ENCODE measurements at places on chromosomes 13 and 19.

DNA sequence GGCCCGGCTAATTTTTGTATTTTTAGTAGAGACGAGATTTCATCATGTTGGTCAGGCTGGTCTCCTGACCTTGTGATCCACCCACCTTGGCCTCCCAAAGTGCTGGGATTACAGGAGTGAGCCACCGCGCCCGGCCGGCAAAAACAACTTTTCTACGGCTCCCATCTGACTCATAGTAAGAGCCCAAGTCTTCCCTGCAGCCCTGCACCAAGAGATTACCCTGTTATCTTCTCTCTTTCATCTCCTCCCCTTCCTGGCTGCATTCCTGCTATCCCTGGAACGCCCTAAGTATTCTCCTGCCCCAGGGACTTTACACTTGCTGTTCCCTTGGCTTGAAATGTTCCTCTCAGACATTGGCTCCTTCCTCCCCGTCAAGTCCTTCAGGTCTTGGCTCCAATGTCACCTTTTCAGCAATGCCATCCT is 6.6 kb downstream of the AP2S1 start:
- DNase-seq: no peak

GRCh38 chr13:44617648-44618047 is 41.5 kb upstream of the TSC22D1 start:
- no peak for DNase-seq

DNA sequence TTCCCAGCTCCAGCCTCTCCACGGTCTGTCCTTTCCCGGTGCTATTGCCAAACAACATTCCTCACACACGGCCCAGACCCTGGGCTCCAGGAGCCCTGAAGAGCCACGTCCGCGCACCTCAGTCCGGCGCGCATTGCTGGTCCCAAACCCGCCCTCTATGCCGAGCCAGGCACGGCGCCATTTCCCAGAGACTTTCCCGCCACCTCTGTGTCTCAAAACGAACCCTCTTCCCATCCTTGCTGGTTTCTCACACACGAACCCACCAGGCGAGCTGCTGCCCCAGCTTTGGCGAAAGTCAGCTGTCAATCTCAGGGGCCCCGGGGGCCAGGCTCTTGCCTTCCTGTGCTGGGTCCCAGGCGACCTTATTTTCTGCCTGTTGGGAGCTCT is 28.0 kb upstream of the F7 start:
- no peak for DNase-seq

GRCh38 chr19:31613683-31614219 is 264.5 kb upstream of the TSHZ3 start:
- no peak for DNase-seq

GRCh38 chr13:27954406-27954851 is 14.7 kb downstream of the CDX2 start:
- no peak for DNase-seq

GRCh38 chr13:38530492-38530891 is 156.4 kb upstream of the FREM2 start:
- no peak for DNase-seq

- no peak for DNase-seq
Observed at GRCh38 chr13:41694545-41695301, 237.4 kb downstream of the RGCC start.

- DNase-seq: no peak
Observed at GRCh38 chr19:4715529-4716221, 8.0 kb downstream of the DPP9 start.

GRCh38 chr19:1263188-1263587 is 5.9 kb upstream of the CIRBP start:
- no peak for DNase-seq

DNA sequence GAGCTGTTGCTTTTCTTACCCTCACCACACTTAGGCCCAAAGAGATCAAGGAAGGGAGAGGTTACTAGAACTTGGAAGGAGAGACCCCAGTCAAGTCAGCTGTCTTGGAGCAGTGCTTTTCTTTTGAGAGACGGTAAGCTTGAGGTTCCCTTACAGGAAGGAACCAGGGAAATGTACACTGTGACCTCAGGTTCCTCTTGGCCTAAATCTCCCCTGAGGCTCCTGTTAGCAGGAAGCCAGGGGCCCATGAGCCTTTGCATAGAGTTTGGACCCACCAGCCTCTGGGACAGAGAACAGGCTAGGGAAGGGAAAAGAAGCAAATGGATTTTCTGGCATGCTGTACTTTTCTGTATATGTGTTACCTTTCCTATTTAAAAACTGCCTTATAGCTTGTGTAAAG is 5.9 kb upstream of the GPR18 start:
- no peak for DNase-seq

DNA sequence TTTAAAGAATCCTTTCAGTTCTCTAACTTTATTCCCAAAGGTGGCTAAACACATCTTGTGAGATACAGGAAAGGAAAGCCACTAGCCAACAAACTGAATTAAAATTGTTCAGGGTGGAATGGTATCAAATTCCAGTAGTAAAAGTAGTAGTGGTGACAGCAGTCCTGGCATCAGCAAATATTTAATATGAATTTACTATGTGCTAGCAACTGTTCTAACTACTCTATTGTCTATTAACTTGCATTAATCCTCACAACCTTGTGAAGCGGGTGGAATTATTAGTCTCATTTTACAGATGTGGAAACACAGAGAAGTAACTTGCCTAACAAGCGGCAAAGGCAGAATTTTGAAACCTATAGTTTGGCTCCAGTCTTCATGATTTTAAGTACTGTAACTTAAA is 130.1 kb downstream of the KLF12 start:
- DNase-seq: no peak

DNA sequence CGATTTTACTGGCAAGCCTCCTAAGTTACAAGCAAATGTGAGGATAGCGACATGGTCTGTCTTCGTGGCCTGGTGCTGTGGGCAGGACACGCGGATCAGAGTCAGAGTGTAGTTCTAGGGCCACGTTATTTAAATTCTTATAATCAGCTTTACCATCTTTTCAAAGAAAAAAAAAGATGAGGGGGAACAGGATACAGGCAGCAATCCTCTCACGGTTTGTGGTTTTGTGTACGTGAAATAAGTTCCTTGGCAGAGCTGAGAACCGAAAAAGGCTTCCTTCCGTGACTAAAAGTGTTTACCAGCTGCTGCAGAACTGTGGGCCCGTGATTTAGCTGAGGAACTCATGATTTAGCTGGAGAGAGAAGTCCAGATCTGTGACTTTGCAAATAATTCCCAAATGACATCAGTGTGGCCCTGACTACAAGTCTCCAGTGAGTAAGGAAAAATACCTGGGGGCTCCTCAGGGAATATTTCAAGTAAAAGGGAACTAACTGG is 27.2 kb downstream of the RCBTB2 start:
- DNase-seq: peak; percentile 53

- DNase-seq: no peak
Observed at GRCh38 chr13:43153436-43154090, 130.2 kb downstream of the DNAJC15 start.

- no peak for DNase-seq
Observed at GRCh38 chr13:73036566-73036965, 22.2 kb upstream of the KLF5 start.

GRCh38 chr19:43741075-43741825 is 13.5 kb downstream of the SMG9 start:
- no peak for DNase-seq

GRCh38 chr13:47120282-47120681 is 223.4 kb upstream of the HTR2A start:
- no peak for DNase-seq

DNA sequence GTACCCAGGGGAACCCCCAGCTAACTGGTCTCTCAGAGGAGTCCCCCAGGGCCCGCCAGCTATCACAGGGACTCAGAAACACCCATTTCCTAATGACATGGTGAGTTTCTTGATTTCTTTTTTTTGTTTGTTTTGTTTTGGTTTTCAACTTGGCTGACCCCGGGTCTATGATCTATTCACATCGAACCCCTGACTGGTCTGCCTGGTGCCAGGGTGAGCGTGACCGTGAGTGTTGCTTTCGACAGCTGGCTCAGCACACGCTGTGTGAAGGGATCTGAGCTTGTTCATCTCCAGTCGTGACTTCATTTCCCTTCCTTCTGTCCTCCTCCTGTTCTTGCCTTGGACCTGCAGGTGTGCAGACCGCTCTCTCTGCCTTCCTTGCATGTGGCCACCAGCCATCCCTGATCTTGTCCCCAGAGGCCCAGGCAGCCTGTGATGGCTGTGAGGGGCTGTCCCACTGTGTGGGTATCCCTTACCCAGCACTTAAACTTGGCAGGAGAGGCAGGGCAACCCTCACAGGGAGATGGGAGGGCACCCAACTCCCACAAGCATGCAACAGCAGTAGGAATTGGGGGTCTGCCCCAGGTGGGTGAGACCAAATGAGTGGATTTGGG is 26.2 kb downstream of the TMEM161A start:
- DNase-seq: no peak

DNA sequence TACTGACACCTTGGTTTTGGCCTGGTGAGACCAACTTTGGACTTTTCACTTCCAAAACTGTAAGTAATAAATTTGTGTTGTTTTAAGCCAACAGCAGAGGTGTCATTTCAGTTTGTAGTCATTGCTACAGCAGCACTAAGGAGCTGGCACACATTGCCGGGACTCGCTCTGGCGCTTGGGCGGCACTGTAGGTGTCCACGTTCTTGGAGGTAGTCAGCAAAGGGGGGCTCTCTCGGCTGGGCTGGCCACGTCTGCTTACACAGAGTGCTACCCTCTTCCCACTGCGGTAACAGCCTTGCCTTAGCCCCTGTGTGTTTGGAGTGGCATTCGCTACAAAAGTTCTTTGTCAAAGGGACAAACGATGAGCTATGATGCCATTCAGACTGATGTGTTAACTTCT is 44.7 kb downstream of the HTR2A start:
- DNase-seq: no peak

DNA sequence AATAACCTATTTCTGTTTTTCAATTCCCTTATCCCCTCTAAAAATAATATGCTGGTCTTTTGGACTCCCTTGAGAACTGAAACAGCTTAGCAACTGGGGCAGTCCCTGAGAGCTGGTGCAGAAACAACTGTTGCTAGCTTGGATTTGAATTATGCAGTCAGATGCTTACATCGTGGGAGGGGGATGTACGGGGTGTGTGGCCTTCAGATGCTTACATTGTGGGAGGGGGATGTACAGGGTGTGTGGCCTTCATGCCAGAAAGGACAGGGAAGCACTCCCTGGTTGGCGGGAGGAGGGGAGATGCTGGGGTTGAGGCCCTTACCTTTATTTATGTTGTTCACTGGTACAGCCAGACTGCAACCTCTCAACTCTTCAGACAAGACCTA is 25.6 kb downstream of the LRCH1 start:
- DNase-seq: peak; percentile 17

GRCh38 chr19:38675611-38676010 is 28.2 kb downstream of the ACTN4 start:
- DNase-seq: no peak

DNA sequence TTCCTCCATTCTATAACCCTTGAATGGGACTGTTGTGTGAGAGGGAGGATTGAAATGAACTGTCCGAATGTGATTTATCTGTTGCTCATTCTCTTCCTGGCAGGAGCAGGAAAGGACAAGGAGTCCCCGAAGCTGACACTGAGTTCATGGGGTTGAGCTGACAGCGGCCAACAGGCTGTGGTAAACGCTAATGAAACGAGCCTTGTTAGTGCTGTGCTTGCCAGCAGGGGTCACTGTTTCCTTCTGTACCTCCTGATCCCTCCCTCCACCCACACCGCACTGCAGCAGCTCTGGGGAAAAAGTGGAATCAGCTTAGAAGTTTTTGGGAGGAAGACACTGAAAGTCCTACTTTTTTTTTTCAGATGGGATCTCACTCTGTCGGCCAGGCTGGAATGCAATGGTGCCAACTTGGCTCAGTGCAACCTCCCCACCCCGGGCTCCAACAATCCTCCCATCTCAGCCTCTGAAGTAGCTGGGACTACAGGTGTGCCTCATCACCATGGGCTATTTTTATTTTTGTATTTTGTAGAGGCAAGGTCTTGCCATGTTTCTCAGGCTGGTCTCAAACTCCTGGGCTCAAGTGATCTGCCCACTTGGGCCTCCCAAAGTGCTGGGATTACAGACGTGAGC is 6.7 kb upstream of the ZNF761 start:
- peak; percentile 65 for DNase-seq

GRCh38 chr13:26996965-26997752 is 174.5 kb downstream of the USP12 start:
- DNase-seq: no peak

DNA sequence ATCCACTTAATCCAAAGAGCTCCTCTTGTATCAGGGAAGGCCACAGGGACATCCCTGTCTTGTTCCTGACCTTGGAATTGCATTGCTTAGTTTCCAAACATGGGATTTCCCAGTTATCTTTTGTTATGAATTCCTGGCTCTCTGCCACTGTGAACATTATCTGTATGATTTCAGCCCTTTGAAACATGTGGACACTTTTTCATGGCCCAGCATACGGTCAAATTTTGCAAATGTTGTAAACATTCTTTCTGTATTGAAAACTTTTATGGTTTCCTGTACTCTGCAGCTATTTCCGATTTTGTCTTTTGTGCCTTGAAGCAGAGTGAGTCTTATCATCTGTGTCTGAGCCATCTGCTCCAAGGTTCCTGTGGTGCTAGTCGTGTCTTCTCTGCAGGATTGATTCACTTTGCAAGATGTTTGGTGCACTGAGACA is 4.5 kb upstream of the CFAP97D2 start:
- DNase-seq: no peak

GRCh38 chr19:58038688-58039204 is 4.9 kb downstream of the ZSCAN1 start:
- no peak for DNase-seq

DNA sequence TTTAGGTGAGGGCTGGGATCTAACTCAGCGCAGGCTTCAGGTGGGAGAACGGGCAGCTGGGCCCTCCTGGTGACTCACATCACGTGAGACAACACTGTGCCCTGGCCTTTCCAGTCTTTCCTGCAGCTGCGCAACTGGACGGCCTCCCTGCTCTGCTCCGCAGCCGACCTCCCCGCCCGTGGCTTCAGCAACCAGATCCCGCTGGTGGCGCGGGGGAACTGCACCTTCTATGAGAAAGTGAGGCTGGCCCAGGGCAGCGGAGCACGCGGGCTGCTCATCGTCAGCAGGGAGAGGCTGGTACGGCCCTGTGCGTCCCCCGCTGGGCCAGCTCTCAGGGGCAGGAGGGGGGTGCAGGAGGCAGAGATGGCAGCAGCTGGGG is 8.8 kb downstream of the SPPL2B start:
- no peak for DNase-seq

GRCh38 chr19:27716922-27717321 is 1496.0 kb downstream of the UQCRFS1 start:
- DNase-seq: no peak

GRCh38 chr13:47146136-47146535 is 249.3 kb upstream of the HTR2A start:
- no peak for DNase-seq

Measured in activated naive CD4-positive, alpha-beta T cell treated with Interleukin-2 at 50 U/mL for 16 hours (primary cell).